Ascending aorta (tissue), 2 donors: ENCODE measurements at places on chromosomes 2 and 18. TPM values are rescaled to one million over a fixed set of nuclear protein-coding genes. Genes with fewer than 3 reads are reported as not detected.

DNA sequence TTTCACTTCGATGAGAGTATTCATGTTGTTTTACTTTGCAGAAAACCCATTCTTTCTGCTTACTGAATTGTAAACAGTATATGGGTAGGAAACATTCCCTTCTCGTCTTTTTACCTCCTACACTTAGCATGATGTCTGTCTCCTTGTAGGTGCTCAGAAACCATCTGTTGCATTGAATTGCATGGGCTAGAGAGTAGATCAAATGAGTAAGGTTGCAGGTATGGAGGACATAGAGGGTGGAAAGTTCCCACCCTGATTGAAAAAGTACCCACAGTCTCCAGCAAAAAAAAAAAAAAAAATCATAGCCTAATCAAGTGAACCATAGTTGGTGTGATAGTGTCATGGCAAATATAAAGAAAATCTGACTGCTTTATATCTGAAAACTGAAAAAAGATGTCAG is 1.7 kb downstream of the CYTIP start:
- no peak overlapping the region for H3K27ac ChIP-seq
- DNase-seq, result no peak
- no peaks in the 10 kb centered on the region for H3K27me3 ChIP-seq
- H3K4me1 ChIP-seq, result no peaks in the 10 kb centered on the region

- no peak overlapping the region for H3K27ac ChIP-seq
- no peaks in the 10 kb centered on the region for H3K4me1 ChIP-seq
- no peaks in the 10 kb centered on the region for H3K36me3 ChIP-seq
- H3K27me3 ChIP-seq, result no peaks in the 10 kb centered on the region
Measured at GRCh38 chr2:7468955-7469354, 551.7 kb downstream of the RNF144A start.

DNA sequence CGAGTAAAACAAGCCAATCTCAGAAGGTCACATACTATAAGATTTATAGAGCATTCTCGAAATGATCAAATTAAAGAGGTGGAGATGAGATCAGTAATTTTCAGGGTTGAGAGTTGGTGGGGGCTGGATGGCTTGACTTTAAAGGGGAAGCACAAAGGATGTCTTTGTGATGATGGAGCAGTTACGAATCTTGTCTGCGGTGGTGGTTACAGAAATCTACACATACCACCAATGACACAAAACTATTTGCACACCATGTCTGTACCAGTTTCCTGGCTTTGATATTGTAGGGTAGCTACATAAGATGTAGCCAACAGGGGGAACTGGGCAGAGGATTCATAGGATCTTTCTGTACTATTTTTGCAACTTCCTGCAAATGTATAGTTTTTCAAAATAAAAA is 190.6 kb upstream of the SMIM21 start:
- H3K4me3 ChIP-seq, result no peak overlapping the region
- DNase-seq, result no peak
- no peaks in the 10 kb centered on the region for H3K27me3 ChIP-seq
- H3K36me3 ChIP-seq, result no peaks in the 10 kb centered on the region
- no peaks in the 10 kb centered on the region for H3K4me1 ChIP-seq

DNA sequence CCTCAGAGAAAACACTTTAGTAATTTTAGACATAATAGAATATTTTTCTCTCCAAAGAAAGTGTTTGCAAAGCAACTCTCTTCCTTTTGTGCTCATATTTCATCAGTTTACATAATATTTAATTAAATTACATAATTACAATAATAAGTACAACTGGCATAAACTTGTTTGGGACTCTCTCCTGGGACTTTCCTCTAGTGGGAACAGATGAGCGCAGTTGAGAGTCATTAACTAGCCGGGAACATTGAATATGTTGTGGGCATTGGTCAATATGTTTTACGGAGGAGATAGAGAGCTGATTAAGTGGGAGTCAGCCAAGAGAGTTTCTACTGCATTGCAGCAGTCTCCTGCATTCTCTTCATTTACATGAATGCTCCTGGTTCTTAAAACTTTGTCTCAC is 607.7 kb downstream of the ARHGAP15 start:
- no peak overlapping the region for H3K27ac ChIP-seq
- no peak overlapping the region for H3K4me3 ChIP-seq
- DNase-seq, result no peak
- H3K4me1 ChIP-seq, result no peaks in the 10 kb centered on the region
- no peaks in the 10 kb centered on the region for H3K36me3 ChIP-seq

GRCh38 chr2:150698016-150698661 is 210.7 kb upstream of the RND3 start:
- no peaks in the 10 kb centered on the region for H3K27me3 ChIP-seq
- H3K36me3 ChIP-seq, result no peaks in the 10 kb centered on the region
- H3K4me3 ChIP-seq, result no peak overlapping the region
- DNase-seq, result no peak

GRCh38 chr2:117621326-117621725 is 193.2 kb upstream of the DDX18 start:
- no peak overlapping the region for H3K27ac ChIP-seq
- no peaks in the 10 kb centered on the region for H3K27me3 ChIP-seq
- H3K4me1 ChIP-seq, result no peaks in the 10 kb centered on the region
- DNase-seq, result no peak
- no peaks in the 10 kb centered on the region for H3K36me3 ChIP-seq

DNA sequence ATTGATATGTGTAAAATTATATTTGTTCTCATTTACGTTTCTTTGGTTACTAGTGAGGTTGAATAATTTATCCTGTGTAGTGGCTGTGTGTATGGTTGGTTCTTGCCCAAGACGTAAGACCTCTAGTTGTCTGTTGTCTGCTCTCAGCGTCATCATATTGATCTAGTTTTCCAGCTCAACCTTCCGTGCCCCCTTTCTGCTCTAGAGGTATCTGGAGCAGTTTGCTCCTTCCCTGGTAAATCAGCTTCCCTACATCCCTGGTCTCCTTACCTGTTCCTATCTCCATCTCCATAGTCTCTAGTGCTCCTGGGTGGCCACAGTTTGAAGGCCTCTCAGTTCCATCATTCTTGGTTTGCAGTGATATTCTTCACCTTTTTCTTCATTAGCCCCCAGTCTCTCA is 1.2 kb downstream of the SMYD5 start:
- peak overlapping the region; percentile 79 for H3K4me3 ChIP-seq
- H3K27ac ChIP-seq, result no peak overlapping the region
- no peak for DNase-seq
- H3K4me1 ChIP-seq, result peaks cover 20% of the 10 kb centered on the region
- H3K36me3 ChIP-seq, result peaks cover 11% of the 10 kb centered on the region

DNA sequence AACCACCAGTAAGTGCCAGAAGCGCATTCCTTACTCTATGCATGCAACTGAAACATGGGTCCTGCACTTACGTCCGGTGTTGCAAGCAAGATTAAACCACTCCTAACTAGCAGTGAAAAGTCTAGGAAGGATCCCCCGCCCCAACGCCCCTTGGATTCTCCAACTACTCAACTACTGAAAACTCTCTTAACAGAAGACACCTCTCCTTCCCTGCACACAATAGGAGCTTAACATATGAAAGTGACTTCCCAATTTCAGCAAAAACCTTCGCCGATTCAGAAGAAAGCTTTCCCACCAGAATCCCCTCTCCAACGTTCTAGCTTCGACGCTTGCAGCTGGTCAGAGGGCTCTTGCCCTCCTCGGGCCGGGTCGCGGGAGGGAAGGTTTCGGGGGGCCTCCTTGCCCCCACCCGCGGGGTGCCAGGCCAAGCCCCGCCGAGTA is 578 bp downstream of the IWS1 start:
- H3K4me3 ChIP-seq, result peak overlapping the region; percentile 86
- no peak for DNase-seq
- H3K27ac ChIP-seq, result peak overlapping the region; percentile 95
- no peaks in the 10 kb centered on the region for H3K4me1 ChIP-seq
- H3K36me3 ChIP-seq, result no peaks in the 10 kb centered on the region

GRCh38 chr2:95063086-95063958 is 37.8 kb downstream of the MAL start:
- peak; percentile 39 for DNase-seq
- H3K27me3 ChIP-seq, result no peaks in the 10 kb centered on the region
- no peak overlapping the region for H3K27ac ChIP-seq
- H3K4me3 ChIP-seq, result no peak overlapping the region

MEIS1 gene
- total RNA-seq, result 46.7 TPM

FBXO41 gene
- 5.2 TPM for total RNA-seq

TMEM247 gene
- not detected for total RNA-seq

IL1R1 gene
- 132 TPM for total RNA-seq

ANXA4 gene
- 29.1 TPM for total RNA-seq

MAP2 gene
- 57.6 TPM for total RNA-seq

ZC3H6 gene
- total RNA-seq, result 1.5 TPM

UGT1A4 gene
- total RNA-seq, result not detected
